Cortex of kidney (tissue), 1 donor: ENCODE measurements at places on chromosomes 1 and 21.

DNA sequence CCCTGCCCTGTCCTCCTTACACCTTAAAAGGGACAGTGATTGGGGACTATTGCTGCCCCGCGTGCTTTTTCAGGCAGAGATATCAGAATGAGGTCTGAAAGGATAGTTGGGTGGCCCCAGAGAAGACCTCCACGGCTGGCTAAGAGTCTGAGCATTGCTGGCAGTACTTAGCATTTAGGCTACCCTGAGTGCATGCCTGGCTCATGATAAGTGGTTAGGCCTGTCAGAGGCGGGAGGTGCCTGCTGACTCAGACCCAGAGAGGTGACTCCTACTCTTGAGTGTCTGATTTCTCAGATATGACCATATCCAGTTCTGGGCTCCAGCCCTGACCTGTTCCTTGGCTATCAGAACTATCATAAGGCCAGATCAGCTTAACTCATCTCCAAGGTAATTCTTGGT is 213.7 kb downstream of the PBX1 start:
- DNase-seq, result no peak

DNA sequence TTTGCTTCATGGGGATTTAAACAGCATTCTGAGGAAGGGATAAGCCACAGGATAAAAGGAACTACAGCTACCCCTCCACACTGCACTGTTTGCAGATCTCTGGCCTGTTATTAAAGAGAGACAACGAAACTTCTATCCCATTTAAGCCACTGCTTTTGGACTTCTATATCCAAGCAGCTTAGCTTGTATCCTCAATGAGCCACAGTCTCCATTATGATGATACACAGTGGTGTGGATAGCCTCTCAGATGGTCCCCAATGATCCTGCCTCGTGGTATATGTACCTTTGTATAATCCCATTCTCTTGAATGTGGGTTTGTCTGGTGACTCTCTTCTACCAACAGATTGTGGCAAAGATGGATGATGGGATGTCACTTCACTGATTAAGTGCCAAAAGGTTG is 36.0 kb upstream of the MARK1 start:
- DNase-seq, result no peak

- no peak for DNase-seq
Observed at GRCh38 chr1:242100921-242101320, 102.0 kb upstream of the MAP1LC3C start.

DNA sequence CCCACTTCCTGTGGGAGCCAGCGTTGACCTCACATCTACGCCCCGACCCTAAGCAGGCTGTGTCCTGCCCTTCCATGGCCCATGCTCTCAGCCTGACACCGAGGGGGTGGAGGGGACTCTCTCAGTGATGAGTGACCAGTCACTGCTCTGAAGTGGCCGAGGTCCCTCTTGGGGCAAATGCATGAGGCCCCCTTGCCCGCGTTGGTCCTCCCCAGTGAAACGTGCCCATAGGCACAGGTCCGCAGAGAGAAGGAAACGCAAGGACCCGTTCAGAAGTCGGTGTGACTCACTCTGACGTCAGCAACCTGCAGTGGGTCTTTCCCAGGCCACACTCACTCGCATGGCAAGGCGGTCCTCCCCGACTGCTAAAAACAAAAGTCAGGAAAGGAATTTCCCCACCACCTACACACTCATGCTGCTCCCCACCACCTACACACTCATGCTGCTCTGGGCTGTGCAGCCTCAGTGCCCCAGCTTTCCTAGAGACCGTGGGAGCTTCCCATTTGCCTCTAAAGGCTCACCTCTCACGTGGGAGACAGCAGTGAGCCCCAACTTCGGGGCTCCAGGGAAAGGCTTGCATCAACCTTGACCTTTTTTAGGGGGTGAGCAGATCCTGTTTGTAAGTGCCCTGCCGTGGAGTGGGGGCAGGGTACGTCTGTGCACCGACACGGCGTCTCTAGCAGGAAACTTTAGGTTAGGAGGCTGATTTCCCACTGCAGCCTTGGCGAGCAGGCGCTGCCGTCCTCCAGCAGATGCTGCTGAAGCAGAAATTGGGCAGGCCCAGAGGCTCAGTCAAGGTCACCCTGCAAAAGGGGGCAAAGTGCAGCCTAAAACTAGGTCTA is 11.4 kb downstream of the UBASH3A start:
- DNase-seq, result no peak

DNA sequence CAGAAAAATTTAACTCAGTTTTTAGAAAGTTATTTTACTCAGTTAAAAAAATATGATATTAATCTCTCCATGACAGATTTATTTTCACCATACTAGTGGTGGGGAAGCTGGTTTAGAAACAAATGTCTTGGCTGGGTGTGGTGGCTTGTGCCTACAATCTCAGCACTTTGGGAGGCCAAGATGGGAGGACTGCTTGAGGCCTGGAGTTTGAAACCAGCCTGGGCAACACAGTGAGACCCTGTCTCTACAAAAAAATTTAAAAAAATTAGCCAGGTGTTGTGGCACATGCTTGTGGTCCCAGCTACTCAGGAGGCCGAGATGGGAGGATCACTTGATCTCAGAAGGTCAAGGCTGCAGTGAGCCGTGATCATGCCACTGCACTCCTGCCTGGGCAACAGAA is 17.3 kb downstream of the TAF5L start:
- no peak for DNase-seq

DNA sequence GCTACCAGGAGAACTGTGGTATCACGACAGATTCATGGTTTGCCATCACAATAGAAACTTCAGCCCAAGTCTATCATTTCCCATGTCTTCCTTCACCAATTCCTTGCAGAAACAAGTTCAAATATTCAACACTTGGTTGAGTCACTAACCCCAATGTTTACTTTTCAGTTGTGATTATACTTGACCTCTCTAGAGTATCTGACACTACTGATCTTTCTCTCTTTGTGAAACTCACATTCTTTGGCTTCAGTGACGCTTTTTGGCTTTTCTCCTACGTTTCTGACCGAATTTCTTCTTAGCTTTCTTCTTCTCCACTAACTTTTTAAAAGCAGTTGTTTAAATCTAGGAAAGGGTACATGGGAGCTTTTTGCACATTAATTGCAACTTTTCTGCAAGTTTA is 48.8 kb upstream of the HMGB4 start:
- DNase-seq, result no peak

- DNase-seq, result no peak
Observed at GRCh38 chr1:83741348-83741747, 257.6 kb downstream of the TTLL7 start.

DNA sequence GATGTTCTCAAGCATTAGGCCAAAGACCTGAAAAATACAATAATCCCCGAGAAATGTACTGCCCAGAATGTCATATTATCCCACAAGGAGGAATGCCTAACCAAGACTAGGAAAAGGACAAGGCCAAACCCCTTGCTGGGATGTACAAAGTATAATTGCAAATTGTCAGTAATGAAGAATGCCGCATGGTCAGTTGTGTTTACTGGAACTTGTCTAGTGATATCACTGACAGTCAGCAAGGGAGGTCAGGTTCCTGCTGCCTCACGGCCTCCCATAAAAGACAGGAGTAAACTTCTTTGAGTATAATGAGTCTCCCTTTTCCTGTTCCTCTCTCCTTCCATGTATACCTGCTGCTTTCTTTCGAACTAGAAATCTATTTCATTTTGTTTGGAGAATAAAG is 222.8 kb downstream of the RHOU start:
- DNase-seq, result no peak

DNA sequence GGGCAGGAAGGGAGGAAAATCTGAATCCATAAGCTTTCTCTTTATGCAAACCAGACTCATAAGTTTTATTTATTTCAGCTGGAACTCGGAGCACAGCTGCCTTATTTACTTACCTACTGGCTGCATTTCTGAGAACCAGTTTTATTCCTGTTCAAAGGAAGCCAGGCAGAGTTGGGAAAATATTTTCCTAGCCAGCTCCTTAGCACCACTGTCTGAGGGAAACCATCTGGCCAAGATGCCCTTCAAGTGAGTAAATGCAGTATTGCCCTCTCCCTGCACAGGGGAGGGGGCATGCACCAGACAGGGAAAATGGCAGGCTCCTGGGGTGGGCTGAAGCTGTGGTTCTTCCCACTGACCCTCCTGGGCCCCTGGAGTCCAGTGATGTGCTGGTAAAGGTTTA is 28.9 kb upstream of the FMOD start:
- DNase-seq, result no peak

GRCh38 chr1:175154629-175155472 is 37.7 kb downstream of the KIAA0040 start:
- no peak for DNase-seq

DNA sequence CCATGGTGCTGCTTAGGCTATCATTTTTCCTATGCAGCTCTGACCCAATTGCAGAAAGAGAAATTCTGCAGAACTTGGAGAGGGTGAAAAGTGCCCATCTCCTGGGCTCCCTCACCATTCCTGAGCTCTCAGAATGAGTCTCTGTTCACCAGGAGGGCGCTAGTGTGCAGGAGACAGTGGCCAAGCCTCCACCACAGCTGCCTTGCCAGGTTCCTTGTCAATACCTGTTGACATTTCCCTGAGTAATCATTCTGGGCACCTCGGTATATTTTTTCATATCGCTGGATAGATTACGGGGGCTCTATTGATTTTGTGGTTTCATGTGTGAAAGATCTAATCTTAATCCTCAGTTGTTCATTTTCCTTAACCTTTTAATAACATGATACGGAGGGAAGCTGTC is 13.0 kb upstream of the C8B start:
- DNase-seq, result no peak

DNA sequence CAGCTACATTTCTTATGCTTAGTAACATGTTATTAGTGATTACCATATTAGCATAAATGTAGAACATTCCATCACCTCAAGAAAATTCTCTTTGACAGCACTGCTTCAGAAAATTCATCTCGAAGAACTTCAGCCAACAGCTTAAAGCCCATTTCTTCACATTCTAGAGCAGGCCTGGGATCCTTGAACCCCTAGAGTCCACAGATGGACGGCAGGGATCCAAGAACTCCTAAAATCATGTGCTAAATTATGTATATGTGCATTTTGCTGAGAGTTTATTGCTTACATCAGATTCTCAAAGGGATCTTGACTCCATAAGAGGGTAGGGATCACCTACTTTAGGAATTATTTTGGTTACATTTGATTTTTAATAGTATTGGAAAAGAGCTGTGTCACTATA is 76.2 kb upstream of the TEKT2 start:
- DNase-seq, result no peak

- DNase-seq, result no peak
Observed at GRCh38 chr1:90246069-90246468, 251.2 kb downstream of the ZNF326 start.

DNA sequence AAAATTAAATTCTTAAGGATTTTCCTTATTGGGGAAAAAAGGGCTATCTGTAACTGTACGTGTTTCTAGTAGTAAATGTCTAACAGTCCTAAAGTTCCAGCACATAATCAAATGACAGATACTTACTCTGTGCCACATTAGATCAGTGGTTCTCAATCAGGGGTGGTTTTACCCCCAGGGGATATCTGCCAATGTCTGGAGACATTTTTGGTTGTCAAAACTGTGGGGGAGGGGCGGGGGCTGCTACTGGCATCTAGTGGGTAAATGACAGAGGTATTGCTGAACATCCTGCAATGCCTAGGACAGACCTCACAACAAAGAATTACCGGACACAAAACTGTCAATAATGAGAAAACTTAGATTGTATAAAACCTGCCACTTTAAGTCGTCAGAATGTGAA is 33.4 kb upstream of the PTPRC start:
- DNase-seq, result no peak

DNA sequence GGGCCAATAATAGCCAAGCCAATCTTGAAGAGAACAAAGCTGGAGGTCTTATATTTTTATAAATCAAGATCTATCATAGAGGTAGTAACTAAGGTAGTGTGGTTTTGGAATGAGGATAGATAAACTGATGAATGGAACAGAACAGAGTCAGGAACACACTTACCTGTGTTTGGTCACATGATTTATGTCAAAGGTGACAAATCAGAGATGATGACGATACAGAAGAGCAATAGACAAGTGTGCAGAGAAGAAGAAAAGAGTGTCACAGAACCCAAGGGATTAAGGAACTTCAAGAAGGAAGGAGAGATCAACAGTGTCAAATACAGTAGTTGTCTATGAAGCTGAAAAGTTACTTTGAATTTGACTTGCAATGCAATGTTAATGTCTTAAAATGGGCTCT is 16.1 kb upstream of the CD34 start:
- DNase-seq, result no peak

- DNase-seq, result no peak
Observed at GRCh38 chr1:197036861-197037260, 30.2 kb downstream of the F13B start.

- no peak for DNase-seq
Observed at GRCh38 chr1:92958203-92958970, 2.9 kb downstream of the DIPK1A start.

DNA sequence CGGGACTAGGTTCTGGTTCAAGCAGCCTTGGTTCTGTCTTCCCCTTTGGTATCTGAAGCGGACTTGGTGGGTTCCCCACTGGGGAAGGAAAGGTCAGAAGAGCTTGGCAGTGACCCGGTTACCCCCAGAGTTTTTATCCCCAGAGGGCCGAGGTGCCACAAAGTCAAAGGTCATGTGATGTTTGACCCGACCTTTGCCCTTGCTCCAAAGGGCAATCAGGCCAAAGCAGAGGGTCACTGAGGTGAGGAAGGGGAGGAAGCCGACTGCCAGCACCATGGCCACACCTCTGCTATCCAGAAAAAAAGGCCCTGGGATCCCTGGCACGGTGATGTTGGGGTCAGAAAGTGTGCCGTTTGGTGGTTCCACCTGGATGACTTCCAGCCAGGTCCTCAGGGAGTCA is 4.4 kb downstream of the LINGO4 start:
- no peak for DNase-seq

DNA sequence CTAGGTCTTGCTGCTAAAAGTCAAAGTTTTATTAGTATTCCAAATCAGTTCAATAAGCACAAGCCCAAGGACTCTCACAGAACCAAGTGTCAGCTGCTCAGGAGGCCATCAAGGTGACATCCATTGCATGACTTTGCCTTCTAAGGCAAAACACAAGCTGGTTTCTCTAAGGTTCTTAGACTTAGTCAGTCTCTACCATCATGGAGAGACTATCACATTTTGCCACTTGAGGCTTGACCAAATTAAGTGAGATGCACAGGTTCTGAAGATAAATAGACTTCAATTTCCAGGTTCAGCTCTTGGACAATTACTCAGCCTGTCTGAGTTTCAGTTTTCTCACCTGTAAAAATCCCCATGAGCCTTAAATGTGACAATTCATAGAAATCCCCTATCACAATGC is 29.0 kb downstream of the TRIT1 start:
- DNase-seq, result no peak

GRCh38 chr1:244751271-244751895 is 84.1 kb upstream of the COX20 start:
- no peak for DNase-seq

- DNase-seq, result no peak
Observed at GRCh38 chr1:186605762-186606350, 74.4 kb downstream of the PTGS2 start.

DNA sequence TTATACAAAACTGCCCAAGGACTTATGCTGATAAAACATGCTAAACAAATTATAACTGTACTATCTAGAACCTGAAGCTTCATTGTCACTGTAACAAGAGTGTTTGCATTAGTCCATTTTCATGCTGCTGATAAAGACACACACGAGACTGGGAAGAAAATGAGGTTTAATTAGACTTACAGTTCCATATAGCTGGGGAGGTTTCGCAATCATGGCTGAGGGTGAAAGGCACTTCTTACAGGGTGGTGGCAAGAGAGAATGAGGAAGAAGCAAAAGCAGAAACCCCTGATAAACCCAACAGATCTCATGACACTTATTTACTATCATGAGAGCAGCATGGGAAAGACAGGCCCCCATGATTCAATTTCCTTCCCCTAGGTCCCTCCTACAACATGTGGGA is 100.4 kb downstream of the SPATA6 start:
- no peak for DNase-seq

GRCh38 chr1:27824411-27824810 is 6.2 kb upstream of the PPP1R8 start:
- DNase-seq, result no peak
